ENCODE measurements at places on chromosomes 11 and 22.

GRCh38 chr11:914747-915501, 4.3 kb upstream of the CHID1 start:
- no peak for DNase-seq

DNA sequence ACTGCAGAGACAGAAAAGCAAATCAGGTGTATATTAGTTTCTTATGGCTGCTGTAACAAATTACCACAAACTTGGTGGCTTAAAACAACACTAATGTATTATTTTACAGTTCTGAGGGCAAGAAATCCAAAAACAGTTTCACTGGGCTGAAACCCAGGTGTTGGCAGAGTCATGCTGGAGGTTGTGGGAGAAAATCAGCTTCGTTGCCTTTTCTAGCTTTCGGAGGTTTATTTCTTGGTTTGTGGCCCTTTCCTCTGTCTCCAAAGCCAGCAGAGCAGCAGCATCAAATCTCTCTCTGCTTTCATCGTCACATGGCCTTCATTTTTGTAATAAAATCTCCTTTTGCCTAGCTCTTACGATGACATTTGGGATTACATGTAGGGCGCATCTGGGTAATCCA, 33.0 kb upstream of the OR6M1 start:
- DNase-seq, result no peak

DNA sequence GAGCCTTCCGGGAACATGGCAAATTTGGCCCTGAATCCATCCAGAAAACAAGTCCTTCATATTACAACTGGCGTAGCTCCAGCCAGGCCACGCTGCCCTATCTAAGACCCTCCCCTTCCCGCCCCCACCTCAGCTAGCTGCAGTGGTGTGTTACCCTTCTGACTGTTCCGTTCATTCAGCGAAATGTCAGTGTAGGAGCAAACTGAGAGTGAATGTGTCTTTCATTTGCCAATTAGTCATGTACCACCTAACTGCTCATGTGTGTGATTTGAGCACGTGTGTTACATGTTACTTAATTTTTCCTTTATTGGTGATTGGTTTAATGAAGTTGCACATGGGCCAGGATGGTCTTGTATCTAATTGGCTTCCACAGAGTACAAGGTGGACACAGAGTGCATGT, 34.8 kb upstream of the POU2AF1 start:
- no peak for DNase-seq

GRCh38 chr11:61392981-61393595, 701 bp downstream of the TMEM216 start:
- peak; percentile 20 for DNase-seq

DNA sequence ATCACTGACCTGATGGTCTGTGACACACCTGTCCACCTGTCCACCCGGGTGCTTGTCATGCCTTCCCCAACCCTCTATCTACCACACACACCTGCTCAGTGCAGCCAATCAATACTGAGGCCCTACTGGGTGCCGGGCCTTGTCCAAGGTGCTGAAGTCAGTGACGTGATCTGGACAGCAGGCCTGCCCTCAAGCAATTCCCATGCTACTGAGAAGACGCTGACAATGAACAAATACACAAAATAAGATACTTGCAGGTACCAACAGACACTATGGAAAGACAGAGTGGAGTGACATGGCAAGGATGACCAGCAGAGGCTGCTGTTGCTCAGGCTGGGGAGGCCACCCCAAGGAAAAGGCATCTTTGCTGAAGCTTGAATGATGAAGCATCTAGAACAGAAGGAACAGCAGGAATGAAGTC, 21.2 kb downstream of the PLAAT3 start:
- DNase-seq, result peak; percentile 77

- no peak for DNase-seq
Measured at GRCh38 chr11:71285111-71285510, 32.7 kb upstream of the SHANK2 start.

GRCh38 chr11:129974237-129974636, 28.4 kb downstream of the PRDM10 start:
- DNase-seq, result no peak

GRCh38 chr11:77596626-77597025, 6.9 kb downstream of the AQP11 start:
- DNase-seq, result no peak

GRCh38 chr11:75269896-75270295, 29.3 kb downstream of the TPBGL start:
- DNase-seq, result no peak

GRCh38 chr11:46684367-46684766, 16.1 kb downstream of the ARHGAP1 start:
- DNase-seq, result no peak

GRCh38 chr11:64444838-64445441, 86.0 kb downstream of the RPS6KA4 start:
- peak; percentile 63 for DNase-seq

GRCh38 chr11:126202646-126203359, 8.6 kb downstream of the RPUSD4 start:
- DNase-seq, result no peak

DNA sequence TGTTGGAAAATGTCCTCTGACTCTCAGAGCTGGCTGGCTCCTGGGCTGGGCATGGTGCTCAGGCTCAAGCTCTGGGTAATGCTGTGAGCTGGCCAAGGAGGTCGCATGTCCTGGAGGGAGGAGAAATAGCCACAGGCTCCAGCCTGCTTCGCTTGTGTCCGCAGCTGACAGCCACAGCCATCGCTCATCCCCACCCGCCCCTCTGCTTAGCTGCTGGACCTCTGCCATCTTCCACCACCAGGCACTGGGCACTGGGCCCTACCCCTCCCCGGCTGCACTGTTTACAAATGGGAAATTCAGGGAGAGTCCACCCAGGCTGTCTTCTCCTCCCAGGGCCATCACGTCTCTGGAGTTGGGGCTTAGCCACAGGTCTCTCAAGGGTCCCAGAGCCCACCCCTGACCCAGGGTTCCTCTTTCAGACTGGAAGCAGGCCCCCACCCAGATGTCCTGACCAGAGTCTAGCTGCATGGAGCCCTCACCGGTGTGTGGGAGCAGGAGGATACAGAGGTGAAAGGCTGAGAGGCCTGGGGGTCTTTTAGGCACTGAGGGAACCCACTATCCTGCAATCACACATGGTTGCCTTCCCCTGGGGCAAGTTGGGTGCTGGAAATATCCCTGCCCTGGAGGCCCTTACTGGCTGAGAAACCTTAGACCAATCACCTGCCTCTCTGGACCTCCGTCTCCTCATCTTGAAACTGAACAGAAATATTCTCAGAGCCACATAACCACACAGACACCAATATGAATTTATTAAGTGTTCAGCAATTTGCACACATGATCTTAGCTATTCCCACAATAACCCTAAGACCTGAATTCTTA, 62.7 kb downstream of the CD82 start:
- no peak for DNase-seq
